ENCODE measurements at places on chromosomes 3 and 15.

DNA sequence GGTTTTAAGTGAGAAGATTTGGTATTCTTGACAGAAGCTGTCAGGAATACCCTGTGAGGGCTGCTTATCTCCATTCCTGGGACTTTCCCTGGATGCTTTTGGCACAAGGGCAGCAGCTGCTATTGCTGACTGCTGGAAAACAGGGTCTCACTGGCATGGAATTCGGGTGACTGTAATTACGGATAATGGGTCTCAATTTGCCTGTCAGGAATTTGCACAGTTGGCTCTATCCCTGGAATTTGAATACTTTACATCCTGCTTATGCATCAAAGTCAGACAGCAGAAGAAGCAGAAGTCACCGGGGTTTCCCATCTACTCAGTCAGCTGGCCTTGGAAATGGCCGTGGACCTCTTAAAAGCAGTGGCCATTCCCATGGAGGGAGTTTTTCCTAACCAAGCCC lies 25.9 kb upstream of the AKAP13 start:
- no peak for DNase-seq

- no peak for DNase-seq
These were observed 311.3 kb downstream of the UACA start for GRCh38 chr15:70451821-70452653.

- DNase-seq = no peak
These were observed 135.4 kb downstream of the PDE8A start for GRCh38 chr15:85116925-85117646.

DNA sequence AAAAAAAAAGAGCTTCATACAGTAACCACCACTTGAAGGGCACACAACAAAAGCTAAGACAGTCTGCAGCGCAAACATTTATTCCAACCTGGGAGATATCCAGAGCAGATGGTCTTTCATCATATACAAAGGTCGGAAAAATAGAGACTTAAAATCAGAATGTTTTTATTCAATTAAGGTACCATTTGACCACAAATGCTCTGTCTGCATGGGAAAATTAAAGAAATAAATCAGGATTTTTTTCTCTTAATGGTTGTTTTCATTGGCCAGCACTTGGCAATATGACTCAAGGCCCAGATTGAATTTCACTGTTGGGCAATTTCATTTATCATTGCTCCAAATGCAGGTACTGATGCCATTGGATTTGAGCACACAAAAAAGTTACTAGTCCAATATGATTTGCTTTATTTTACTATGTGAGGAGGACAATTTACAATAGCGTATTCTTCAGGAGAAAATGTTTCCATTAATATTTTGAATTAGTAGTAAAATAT lies 145.9 kb upstream of the AGTR1 start:
- no peak for DNase-seq

DNA sequence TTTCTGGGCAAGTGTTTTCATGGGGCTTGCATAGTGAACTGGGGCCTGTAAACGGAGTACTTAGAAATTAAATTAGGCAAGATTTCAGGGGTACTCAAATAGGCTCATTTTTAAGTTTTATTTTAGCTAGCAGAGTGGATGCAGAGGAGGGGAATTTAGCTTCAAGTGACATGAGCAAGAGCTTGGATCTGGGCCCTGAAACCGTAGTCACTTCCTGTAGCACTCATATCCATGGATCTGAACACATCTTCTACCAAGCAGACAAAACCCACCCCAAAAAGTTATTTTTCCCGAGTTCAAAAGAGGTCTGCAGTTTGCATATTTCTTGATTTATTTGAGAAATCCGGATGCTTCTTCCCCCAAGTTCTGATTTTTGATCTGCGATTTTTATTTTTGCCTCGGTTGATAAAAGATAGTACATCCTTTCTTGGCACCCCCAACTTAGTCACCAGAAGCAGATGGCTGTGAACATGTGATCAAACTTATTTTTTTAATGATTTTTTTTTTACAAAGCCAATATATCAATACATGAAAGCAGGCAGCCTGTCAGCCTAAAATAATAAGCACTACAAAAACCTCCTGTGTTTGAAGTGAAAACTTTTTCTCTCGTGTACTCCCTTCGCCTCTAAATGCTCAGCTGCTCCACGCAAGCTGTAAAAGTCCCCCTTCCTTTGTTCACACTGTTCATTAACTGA lies 36.6 kb upstream of the STT3B start:
- no peak for DNase-seq

DNA sequence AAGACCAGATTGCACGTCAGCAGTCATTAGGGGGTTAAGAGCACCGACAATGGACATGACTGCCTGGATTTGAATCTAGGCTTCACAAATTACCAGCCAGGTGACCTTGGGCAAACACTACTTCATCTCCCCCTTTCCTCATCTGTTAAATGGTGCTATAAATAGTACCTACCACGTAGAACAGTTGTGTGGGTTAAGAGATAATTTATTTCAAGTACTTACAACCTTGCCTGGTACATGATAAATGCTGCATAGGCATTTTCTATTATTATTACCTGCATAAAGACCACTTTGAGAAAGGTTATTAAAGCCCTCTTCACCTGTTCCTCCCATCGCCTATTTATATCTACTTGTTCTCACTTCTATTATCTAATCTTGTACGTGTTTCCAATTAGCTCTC lies 64.7 kb downstream of the BTD start:
- no peak for DNase-seq

Measured in NCI-H345 (cell line).